Activated naive CD4-positive, alpha-beta T cell treated with anti-CD3 and anti-CD28 coated beads, Interleukin-2, amount 10 ng/mL, durations not matched to agents 7 days and 5 days (primary cell): ENCODE measurements at places on chromosomes 16 and 17.

DNA sequence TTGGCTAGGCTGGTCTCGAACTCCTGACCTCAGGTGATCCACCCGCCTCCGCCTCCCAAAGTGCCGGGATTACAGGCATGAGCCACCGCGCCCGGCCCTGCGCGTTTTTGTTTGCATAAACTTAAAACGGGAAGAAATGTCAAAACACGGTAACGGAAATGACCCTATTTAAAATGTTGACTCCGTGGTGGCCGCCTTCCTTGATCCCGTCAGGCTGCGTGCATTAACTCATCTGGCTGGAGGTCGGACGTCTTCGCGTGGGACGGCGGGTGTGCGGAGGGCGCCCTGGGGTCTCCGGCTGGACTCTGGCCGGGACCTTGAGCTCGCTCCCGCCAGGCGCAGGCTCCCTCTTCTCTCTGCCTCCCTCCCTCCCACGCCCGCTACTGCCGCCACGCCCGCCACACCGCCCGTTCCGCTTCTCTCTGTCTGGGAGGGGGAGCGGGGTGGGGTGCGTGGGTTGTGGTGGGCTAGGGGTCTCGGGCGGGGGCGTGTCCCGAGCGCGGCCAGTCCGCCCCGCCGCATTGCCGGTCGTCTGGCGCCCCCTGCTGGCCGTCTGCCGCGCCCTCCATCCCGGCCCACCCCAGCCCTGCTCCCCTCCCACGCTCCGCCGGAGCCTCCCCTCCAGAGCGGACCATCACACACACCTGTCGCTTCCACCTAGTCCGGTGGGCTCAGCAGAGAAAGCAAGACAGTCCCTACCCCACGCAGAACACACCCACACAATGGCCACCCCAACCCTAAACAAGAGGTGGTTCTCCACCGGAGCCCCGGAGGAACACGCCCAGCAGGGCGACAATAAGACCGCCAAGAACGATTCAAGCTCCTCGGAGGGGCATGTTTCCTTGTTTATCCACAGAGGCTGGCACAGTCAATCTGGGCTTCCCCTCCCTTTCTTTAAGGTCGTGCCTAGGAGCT is 1.2 kb upstream of the CCDC42 start:
- peak; percentile 81 for DNase-seq

GRCh38 chr17:36911001-36911400 is 26.3 kb upstream of the LHX1 start:
- no peak for DNase-seq

DNA sequence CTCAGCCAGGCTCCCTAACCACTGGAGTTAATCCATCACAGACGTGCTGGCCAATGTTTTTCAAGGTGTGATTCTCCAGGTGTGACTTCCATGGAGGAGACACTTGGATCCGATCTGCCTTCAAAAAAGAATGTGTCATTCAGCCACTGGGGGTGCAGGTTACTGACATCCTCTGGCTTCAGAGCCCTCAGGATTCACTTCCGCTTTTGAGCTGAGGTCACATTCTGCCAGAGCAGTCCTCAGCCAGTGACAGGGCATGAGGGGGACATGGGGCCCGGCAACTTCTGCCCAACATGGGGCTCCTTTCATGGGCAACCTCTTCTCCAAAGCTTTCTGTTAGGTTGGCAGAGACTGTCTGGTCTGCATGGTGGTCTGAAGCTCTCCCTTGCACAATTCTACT is 81.4 kb downstream of the GRIN2A start:
- DNase-seq, result no peak

GRCh38 chr17:11511696-11512095 is 86.6 kb upstream of the DNAH9 start:
- DNase-seq, result no peak

GRCh38 chr17:55510986-55511721 is at the start of gene SMIM36:
SMIM36 (minus strand) TSS chr17:55511452.
- no peak for DNase-seq

- no peak for DNase-seq
Measured at GRCh38 chr17:65226227-65226626, 89.1 kb downstream of the RGS9 start.

- no peak for DNase-seq
Measured at GRCh38 chr17:60888812-60889709, 211.4 kb downstream of the BCAS3 start.

DNA sequence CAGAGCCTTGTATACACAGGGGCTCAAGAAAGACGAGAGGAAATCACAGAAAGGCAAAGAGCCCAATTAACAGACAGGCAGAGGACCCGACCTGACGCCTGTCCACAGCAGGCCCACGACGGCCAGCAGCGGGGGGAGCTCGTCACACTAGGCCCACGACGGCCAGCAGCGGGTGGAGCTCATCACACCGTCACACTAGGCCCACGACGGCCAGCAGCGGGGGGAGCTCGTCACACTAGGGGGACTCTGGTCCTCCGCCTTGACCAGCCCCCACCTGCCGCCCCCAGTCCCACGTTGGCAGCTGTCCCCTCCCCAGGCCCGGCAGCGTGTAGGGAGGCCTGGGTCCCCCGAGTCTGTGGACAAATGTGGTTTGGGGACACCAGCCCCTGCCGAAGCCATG is 23.7 kb upstream of the GNG13 start:
- DNase-seq, result no peak

DNA sequence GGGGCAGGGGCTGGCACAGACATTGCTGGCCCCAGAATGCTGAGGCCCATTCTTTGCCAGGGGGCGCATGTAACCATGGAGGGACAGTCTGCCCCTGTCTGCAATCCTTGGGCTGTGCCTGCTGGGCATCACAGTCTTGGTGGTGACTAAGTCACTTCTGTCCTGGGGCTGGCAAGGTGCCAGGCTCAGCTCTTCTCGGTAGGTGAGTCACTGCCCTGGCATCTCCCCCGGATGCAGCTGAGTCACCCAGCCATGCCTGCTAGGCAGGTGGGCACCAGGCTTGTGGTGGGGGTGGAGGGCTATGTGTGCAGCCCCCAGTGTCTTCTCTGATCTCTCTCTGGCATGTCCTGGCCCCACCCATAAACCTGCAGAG is 5.6 kb downstream of the RARA start:
- DNase-seq, result peak; percentile 65

DNA sequence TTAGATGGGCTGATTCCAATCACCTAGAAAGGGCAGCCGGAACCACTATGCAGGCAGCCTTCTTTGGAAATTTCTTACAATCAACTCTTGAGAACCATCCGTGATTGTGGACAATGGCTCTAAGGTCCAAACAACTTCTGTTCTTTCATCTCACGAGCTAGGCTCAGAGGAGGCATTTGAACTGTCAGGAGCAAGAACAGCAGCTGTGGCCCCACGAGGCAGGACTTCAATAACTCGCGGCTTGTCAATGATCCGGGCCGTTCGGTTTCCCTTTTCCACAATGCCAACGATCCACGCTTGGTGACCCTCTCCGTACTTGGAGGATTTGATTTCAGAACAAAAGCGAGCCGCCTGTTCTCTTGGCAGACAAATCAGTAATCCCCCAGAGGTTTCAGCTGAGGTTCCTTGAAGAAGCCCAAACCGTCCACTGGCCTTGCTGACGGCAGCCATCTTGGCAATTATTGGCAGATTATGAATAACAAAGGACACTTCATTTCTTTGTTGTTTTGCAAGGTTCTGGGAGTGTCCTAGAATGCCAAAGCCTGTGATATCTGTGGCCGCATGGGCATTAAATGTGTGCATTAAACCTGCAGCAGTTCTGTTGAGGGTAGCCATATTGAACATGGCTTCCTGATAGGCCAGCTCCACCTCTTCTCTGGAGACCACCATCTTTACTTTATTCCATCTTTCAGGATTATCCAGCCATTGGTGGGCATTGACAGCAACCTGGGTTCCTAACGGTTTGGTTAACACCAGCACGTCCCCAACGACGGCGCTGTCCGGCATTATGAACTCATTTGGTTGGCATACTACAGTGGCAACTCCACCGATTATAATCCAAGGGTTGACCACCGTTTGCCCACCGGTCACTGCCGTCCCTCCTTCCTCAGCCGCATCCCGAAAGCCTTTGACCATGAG is 1.2 kb downstream of the SEPHS2 start:
- no peak for DNase-seq

- peak; percentile 99 for DNase-seq
Measured at GRCh38 chr17:7572338-7572587, 7.2 kb upstream of the CD68 start.

- DNase-seq, result no peak
Measured at GRCh38 chr16:27197004-27197403, 6.3 kb upstream of the KDM8 start.

- DNase-seq, result no peak
Measured at GRCh38 chr17:74760404-74761105, 12.1 kb downstream of the NHERF1 start.

- no peak for DNase-seq
Measured at GRCh38 chr17:18944646-18945045, 7.3 kb upstream of the SLC5A10 start.

GRCh38 chr17:6392609-6393350 is 42.1 kb downstream of the AIPL1 start:
- DNase-seq, result no peak

DNA sequence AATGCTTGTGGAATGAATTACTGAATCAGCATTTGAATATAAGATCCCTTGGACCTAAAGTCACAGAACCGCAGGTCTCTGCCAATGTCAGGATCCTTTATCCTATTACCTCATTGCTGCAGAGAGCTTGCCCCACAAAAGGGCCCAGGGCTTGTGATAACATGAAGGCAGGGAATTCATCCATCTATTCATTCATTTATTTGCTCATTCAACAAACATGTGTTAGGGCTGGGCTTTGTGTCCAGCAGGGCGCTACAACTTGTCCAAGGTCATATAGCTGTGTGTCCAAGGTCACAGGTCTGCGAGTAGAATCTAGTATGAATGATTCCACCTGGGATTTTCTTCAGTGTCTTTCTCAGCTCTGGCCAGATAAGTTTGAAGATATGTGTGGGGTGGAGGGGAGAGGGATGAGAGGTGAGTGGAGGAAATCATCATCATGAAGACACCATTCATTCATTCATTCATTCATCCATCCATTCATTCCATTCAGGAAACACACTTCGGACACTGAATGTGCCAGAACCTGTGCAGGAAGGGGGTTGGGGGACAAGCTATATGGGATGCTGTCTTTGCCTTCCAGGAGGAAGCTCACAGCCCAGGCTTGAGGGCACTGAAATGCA is 1.3 kb upstream of the UNC45B start:
- DNase-seq, result no peak

- no peak for DNase-seq
Measured at GRCh38 chr16:49660626-49661025, 195.3 kb downstream of the ZNF423 start.

DNA sequence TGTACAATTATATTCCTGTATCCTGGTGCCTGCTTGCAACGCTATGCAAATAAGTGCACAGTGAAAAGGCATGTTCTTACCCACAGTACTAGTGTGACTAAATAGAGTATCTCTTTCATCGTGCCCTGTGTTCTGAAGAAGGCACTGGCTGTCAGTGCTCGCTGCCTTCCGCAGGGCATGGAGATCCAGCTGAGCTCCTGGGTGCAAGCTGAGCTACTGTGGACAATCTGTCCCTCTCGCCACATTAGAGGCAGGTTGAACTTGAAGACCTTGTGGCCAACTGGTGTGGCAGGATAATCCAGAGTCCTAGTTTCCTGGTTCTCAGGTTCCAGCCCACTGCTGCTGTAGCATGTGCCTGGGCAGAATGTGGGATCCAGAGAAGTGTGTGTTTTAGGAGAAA is 1.9 kb upstream of the ST6GALNAC1 start:
- no peak for DNase-seq

- DNase-seq, result no peak
Measured at GRCh38 chr16:14449790-14450480, 180.1 kb downstream of the PARN start.

- no peak for DNase-seq
Measured at GRCh38 chr16:31641279-31641678, 113.6 kb downstream of the AHSP start.

GRCh38 chr16:71807905-71808592 is 585 bp downstream of the AP1G1 start:
- no peak for DNase-seq

- DNase-seq, result no peak
Measured at GRCh38 chr17:74190154-74190553, 13.3 kb upstream of the RPL38 start.

DNA sequence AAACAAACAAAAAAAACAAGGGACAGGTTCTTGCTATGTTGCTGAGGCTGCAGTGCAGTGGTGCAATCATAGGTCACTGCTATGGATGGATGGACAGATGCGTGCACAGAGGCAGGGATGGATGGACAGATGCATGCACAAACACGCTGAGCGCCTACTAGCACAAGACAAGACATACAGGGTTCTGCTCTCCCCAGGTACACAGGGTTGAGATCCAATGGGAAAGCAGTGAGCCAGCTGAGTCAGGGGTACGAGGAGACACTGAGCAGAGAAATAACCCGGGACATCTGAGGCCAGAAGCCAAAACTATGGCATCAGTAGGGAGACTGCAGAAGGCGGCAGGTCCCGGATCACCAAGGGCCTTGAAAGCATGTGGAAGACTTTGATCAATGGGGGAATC is 6.2 kb downstream of the IL32 start:
- DNase-seq, result no peak

DNA sequence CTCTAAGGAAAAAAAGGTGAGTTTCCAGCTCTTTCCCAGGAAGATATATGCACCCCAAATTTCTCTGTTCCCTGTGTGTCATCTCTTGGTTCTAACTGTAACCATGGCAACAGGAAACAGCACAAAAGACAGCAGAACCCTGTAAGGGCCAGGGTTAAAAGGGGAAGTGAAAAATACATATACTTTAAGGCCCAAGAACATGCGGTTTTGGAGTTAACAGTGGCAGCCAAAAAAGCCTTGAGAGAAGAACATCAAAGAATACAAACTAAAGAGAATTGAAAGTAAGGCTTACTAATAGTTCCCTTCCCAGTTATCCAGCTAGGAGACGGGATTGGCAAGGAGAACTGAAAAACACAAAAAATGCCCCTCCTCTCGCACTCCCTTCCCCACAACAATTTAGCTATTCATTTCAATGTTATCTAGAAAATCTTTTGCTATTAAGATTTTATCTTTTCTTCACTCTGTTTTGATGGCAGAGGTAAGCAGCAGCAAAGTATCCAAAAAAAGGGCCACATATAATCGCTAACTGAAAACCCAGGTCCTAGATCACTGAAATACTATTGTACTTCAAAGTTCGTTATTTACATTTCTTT is 1.5 kb downstream of the SPOP start:
- peak; percentile 57 for DNase-seq

DNA sequence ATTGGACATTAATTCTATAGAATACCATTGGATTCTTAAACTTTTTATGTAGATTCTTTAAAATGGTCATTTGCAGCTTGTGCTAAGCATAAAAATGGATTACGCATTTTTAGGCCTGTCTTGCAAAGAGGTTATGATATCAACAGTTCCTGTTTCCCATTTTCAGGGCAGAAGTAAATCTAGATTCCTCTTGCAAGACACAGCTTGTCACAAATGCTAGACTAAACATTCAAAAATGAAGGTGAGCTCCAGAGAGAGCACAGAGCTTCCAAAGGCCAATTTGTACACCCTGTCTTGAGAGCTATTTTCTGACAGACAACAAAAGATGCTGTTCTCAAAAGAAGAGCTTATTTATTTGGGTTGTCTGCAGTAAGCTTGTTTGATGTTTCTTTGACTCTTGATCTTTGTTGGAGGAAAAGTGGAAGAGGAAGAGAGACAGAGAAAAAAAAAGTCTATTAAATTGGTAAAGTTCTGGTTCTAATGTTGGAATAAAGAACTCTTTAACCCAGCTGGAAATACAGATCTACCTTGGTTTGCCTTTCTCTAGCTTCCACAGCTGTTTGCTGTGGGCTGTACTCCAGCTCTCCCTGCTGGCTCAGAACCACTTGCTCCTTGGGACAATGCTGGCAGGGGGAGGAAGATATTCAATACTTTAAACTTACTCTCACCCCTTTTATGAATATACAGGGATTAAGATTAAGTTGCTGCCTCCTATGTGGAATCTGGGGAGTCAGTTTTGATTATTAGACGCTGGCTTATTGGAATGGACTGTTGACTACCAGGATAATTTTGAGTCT is 651.8 kb downstream of the CDH11 start:
- DNase-seq, result no peak
